Stimulated activated CD4-positive, alpha-beta T cell treated with anti-CD3 and anti-CD28 coated beads, TNF-alpha, amount 100 ng/mL, for 4 hours (primary cell): ENCODE measurements at places on chromosomes 7 and 10.

DNA sequence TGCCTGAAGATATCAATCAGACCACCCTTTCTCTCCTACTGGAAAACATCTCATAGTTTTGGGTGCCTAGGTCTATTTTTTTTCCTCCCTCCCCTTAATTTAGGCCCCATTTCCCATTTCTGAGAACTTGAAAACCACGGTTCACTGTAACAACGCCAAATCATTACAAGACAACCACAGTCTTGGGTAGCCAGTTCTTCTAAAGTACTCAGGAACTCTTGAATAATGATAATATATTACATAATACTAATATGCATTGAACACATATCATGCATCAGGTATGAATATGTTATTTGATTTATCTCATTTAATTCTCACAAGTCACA lies 185.1 kb upstream of the ADO start:
- DNase-seq = no peak

DNA sequence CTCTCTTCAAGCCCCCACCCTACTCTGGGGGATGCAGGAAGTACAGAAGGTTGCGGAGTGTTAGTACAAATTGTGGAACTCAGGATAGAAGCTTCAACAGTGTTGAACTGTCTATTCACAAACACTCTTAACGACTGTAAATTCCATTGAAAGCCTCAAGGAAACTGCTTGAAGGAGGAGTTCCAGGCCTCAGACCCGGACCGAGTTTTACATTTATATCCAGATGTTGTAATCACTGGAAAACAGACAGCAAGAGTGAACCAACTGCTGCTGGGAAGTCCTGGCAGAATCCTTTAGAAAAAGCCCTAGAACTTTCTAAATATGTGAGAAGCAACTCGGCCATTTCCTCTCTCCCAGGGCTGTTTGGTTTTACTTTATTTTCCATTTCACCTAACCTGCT lies 84.1 kb upstream of the LRRC18 start:
- no peak for DNase-seq

DNA sequence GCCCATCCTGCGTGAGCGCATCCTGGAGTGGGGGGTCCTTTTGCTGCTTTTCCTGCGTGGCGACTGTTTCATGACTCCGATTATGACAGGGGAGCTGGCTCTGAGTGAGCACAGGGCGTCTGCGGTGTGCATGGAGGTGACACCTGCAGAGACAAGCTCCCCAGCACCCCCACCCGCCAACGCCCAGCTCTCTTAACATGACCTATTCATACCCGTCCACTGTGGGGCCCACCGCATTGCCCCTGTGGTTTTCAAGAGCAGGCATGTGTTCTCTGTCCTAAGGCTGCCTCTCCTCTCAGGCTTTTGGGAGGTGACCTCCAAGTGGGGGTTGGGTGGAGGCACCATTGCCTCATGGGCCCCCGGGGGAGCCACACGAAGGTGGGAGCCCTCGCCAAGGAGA lies 500.7 kb downstream of the TCERG1L start:
- no peak for DNase-seq

- no peak for DNase-seq
Observed at GRCh38 chr7:135167365-135167917, 3.1 kb downstream of the CYREN start.

DNA sequence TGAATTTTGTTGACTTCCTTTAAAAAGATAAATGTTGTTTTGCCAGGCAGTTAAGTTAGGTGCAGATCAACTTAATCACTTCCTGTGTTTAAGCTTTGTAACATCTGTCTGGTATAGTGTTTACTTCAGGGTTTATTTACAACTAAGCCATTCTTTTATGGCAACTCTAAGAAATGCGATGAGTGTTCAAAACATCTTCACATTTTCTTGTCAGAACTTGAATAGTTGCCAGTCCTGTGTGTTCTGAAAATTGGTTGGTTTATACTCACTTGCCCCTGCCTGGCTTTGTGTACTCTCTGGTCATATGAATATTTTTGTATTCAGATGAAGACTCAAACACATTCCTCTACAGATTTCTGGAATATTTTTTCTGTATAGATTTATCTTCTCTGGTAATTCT lies 327.2 kb downstream of the MDFIC start:
- no peak for DNase-seq

GRCh38 chr10:14665304-14665703 lies 109.4 kb downstream of the FAM107B start:
- no peak for DNase-seq
